ENCODE measurements at places on chromosomes 7 and 10.

GRCh38 chr10:30536578-30536977 lies 93.0 kb downstream of the LYZL2 start:
- DNase-seq: peak; percentile 5

DNA sequence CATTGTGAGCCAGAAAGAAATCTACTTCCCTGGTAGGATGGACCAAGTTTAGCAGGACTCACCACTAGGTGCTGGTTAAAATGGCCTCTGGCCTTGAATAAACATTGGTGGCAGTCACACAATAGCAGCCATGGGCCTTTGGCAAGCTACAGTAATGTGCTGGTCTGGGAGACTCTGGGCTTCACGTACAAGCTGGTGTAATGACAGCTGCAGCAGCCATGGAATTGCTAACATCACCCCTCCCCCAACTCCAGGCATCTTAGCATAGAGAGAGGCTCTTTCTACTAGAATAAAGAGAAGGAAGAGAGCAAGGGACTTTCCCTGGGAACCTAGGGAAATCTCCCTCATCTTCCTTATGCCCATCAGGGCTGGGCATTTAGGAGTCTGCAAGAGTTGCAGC lies 205.1 kb upstream of the SEMA3A start:
- DNase-seq: no peak

GRCh38 chr10:70124918-70125317 lies 7.7 kb downstream of the AIFM2 start:
- DNase-seq: no peak

GRCh38 chr10:7457478-7458316 lies 46.9 kb upstream of the SFMBT2 start:
- DNase-seq: no peak

DNA sequence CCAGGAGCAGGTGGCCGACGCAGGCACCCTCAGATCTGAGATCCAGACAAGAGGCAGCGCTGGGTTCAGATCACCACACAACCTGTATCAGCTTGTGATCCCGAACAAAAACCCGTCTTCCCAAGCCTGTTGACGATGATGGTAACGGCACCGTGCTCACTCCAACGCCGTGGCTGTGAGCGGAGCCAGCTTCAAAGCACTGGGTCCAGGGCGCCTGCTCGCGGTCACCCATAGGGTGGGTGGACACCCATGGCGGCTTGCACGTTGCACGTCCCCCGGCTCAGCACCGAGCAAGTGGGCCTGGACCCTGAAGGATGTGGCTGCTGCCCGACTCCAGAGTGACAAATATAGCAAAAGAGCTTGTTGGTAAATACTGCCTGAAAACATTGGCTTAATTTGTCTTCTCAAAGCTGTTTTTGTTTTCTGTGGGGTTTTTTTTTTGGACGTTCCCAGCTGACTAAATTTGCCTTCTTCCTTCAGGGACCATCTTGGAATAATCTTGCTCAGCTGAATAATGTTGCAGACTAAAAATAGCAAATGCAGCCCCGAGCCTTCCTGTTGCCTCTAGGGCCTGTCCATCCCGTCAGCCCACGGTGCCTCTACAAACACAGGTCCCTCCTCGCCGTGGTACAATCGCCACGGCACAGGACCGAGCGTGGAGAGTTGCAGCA lies 41.0 kb downstream of the FOXK1 start:
- no peak for DNase-seq

DNA sequence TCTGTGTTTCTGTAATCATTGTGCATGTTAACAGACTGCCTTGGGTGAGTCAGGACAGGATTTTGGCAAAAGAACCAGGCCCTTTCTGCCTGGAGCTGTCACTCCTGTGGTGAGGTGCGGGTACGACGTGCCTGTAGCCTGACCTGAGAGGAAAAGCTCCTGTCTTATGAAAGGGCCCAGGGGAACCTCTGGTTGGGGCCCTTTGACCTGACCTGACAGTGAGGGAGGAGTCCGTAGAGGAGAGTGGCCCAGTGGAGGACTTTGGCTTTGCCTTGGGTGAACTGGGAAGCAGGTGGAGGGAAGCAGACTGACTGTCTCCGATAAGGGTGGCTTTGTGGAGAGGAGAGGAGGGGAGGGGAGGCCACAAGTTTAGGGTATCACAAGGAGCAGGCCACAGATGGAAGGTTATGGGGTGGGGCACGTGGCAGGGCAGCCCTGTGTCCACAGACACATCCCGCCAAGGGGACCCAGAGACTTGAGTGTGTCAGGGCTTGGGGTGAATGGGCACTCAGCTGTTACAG lies 6.9 kb downstream of the PFKP start:
- no peak for DNase-seq

GRCh38 chr7:31819031-31819430 lies 132.0 kb downstream of the PPP1R17 start:
- DNase-seq: no peak

DNA sequence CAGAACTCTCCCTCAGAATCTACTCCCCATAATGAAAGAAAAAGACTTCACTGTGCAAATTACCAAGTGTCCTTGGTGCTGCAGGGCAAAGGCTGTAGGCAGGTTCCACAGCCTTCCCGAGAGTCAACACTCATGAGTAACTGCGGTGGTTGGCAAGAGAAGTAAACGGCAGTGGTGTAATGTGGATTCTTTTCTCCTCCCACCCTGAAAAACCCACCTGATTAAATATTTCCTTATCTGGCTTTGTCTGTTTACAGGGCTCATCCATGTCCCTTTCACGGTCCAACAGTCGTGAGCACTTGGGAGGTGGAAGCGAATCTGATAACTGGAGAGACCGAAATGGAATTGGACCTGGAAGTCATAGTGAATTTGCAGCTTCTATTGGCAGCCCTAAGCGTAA lies 300.9 kb downstream of the BICC1 start:
- DNase-seq: no peak

DNA sequence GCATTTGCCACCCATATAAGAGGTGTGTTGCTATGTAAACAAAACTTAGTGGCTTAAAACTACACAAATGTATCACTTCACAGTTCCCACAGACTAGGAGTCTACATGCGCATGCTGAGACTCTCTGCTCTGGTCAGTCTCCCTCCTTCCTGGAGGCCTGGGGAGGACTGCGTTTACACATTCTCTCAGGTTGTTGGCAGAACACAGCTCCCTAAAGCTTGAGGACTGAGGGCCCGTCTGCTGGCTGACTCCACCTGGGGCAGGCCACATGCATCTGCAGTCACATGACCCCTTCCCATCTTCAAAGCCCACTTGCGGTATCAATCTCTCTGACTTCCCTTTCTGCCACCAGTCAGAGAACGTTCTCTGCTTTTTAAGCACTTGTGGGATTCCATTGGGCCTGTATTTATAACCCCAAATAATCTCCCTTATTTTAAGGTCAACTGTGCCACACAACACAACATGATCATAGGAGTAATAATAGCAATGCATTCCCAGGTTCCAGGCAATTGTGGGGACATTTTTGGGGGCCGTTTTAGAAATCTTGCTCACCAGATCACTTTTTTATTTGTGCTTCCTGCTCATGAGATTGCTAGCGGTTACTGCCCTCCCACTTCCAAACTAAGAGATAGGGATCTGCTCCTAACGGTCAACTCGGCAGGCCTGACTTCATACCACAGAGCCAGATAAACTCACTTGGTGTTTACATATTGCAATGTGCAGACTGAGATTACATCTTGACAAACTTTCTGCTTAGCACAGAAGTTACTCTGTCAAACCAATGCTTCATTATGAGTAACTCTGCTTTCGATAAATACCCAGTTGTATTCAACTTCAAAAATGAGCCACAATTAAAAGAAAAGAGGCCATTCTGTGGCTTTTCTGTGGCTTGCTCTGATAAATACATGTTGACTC lies 96.3 kb downstream of the ALOX5 start:
- DNase-seq: no peak

GRCh38 chr10:63633677-63634487 lies 112.7 kb downstream of the REEP3 start:
- DNase-seq: peak; percentile 46

DNA sequence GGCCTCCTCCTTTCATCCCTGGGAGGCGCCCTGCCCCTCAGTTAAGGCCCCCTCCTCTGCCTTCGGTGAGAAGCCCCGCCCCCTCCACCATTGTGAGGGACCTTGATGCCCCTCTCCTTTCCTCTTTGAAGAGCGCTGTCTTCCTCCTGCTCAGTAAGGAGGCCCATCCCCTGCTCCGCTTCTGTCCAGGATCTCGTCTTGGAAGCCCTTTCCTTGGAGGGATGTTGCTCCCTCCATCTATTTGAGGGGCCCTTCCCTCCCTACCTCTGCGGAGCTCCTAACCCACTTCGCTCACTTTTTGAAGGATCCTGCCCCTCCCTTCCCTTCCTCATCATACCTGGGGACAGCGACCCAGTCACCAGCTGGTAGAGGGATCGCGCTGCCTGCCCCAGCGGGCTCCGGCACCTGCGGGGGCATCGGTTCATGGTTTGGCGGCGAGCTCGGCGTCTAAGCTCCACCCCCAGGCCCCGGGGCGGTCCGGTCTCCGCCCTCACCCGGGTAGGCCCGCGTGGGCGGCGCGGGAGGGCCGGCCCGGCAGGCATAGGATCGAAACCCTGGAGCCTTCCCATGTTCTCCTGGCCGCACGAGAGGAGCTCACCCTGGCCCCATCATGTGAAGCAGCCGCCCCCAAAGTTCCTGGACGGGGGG lies 4.1 kb downstream of the KCNIP2 start:
- peak; percentile 24 for DNase-seq

GRCh38 chr7:24573554-24574338 lies 494 bp downstream of the PALS2 start:
- peak; percentile 55 for DNase-seq

DNA sequence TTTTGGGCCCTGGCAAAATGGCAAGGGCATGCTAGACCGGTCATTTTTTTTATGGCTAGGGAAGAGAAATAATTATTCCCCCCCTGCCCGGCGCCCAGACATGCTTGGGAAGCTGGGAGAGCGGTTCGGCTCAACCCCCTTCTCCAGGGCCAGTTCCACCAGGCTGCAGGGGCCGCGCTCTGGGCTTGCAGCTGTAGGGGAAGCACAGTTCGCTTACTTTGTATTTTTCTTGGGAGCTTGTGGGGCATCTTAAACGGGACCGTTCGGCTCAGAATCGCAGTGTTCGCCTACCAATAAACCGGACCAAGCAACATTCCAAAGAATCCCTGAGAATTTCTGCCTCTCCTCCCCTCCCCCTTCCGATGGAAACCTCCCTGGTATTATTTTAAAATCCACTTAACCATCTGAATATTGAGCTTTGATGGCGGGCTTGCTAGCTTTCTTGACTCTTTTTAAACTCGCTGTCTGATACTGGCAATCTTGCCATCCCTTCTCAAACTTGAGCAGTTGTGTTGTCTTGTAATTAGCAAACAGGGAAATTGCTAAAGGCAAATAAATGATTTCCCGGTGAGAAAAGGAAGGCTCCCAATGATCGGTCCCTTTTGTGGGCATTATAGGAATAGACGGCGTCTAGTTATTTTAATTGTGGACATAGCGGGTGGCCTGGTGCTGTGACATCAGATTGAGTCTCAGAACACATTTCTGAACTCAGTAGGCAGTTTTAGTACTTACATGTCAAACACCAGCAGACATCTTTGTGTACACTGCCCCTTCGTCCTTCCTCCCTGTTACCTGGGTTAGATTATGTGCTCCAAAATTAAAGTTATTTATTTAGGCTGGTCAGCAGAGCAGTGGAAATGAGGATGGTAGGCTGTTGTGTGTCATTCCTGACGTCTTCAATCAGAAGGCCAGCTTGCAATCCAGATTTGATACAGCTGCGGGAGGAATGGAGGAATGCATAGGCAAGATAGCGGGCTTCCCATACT lies 3.4 kb downstream of the TCF7L2 start:
- no peak for DNase-seq

GRCh38 chr10:7626283-7626682 lies 40.5 kb downstream of the ITIH5 start:
- no peak for DNase-seq

DNA sequence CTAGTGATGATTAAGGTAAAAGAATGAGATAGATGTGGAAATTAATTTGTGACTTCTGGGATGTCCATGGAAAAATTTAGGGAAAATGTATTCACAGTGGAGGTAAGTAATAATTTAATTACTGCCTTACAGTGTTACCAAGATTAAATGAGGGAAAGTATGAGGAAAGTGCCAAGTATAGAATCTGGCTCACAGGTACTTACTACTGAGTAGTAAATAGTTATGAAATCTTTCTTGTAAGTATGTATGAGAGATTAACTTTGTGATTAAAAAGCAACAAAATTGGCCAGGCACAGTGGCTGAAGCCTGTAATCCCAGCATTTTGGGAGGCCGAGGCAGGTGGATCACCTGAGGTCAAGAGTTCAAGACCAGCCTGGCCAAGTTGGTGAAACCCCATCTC lies 42.1 kb downstream of the RSBN1L start:
- DNase-seq: no peak

DNA sequence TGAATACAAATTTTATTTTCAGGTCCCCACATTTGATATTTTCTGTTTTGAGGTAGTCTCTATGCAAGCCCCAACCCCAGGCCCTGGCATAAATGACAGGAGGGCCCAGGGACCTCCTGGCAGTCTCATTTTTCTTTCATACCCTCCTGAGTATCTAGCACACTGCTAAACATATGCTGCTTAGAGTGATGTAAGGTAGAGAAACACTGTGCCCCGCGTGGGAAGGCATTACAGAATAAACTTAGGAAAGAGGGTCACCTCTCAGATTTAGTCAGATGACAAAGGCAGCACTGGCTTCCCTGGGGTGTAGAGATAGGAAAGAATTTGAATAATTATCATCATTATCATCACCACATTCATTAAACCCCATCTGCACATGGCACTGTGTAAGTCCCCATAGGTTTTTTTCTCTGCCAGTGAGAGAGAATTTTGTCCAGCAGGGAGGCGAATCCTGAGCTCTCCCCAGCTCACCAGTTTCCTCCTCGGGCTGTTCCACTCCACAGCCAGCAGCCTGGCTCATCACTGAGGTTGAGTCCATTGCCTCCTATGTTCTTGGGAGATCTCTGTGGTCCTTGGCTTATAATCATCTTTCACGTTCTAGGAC lies 507.3 kb upstream of the GALNT17 start:
- no peak for DNase-seq

GRCh38 chr10:100007231-100008141 lies 2.3 kb downstream of the DNMBP start:
- no peak for DNase-seq

GRCh38 chr7:129225206-129225930 lies 538 bp downstream of the AHCYL2 start:
- DNase-seq: peak; percentile 91

- no peak for DNase-seq
These were observed 127.5 kb downstream of the WDR37 start for GRCh38 chr10:1183701-1184100.

DNA sequence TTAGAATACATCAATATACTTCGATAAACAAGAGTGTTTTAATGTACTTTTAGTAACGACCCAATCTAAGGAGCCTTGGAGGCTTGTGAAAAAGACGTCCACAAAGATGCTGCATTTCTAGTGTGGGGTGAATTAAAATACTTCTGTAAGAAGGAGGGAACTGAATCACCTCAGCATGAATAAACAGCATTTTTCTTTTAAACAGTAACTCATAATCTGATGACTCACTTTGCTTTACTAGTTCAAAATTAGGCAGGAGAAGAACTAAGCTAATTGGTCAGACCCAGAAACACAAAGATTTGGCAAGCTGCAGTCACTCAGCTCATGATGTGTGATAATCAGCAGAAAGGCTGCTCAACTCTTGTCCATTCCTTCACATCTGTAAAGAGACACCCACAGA lies 24.2 kb downstream of the NCOA4 start:
- DNase-seq: no peak

All from NCI-H1417 (cell line).